ENCODE measurements at places on chromosomes 11 and 22.

- H3K4me1 ChIP-seq: no peaks in the 10 kb centered on the region
- no peaks in the 10 kb centered on the region for H3K36me3 ChIP-seq
- H3K4me3 ChIP-seq: no peak overlapping the region
- H3K27me3 ChIP-seq: peaks cover 47% of the 10 kb centered on the region
- DNase-seq: peak; percentile 63
These were observed 3.3 kb upstream of the SHISA8 start for GRCh38 chr22:41917903-41918791.

DNA sequence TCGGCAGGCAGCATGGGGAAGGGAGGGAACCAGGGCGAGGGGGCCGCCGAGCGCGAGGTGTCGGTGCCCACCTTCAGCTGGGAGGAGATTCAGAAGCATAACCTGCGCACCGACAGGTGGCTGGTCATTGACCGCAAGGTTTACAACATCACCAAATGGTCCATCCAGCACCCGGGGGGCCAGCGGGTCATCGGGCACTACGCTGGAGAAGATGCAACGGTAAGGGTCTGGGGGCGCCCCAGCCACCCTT lies 204 bp downstream of the FADS2 start:
- DNase-seq: no peak
- peak overlapping the region; percentile 43 for H3K27ac ChIP-seq
- H3K27me3 ChIP-seq: no peaks in the 10 kb centered on the region
- peak overlapping the region; percentile 72 for H3K4me3 ChIP-seq
- H3K36me3 ChIP-seq: no peaks in the 10 kb centered on the region

- H3K27ac ChIP-seq: no peak overlapping the region
- DNase-seq: no peak
- no peak overlapping the region for H3K4me3 ChIP-seq
- H3K36me3 ChIP-seq: no peaks in the 10 kb centered on the region
These were observed 63.6 kb downstream of the PAK1 start for GRCh38 chr11:77410076-77410827.

DNA sequence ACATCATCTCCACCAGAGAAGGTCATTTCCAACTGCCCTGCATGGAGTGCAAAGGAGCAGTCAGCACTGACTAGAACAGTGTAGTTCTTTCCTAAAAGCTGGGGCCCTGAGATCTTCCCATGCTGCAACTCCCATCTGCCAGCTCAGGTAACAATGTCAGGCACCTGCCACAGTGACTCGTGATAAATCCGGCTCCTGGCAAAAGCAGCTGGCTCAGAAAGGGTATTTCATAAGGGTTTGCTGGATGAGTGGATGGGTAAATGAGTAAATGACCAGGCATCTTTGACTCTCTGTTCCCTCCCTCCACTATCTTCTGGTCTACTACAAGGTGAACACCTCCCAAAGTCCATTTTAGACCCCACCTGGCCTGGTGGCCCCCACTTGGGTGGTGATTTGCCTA lies 403.6 kb downstream of the NXPE2 start:
- no peak overlapping the region for H3K4me3 ChIP-seq
- H3K36me3 ChIP-seq: no peaks in the 10 kb centered on the region
- H3K4me1 ChIP-seq: no peaks in the 10 kb centered on the region
- H3K27me3 ChIP-seq: no peaks in the 10 kb centered on the region

GRCh38 chr11:75389276-75389605 lies 10.1 kb upstream of the RPS3 start:
- H3K27me3 ChIP-seq: peaks cover 4% of the 10 kb centered on the region
- peak; percentile 53 for DNase-seq
- no peak overlapping the region for H3K4me3 ChIP-seq

- no peaks in the 10 kb centered on the region for H3K36me3 ChIP-seq
- no peak overlapping the region for H3K27ac ChIP-seq
- DNase-seq: no peak
- H3K27me3 ChIP-seq: peaks cover 18% of the 10 kb centered on the region
These were observed 13.8 kb downstream of the JAML start for GRCh38 chr11:118211006-118211405.

DNA sequence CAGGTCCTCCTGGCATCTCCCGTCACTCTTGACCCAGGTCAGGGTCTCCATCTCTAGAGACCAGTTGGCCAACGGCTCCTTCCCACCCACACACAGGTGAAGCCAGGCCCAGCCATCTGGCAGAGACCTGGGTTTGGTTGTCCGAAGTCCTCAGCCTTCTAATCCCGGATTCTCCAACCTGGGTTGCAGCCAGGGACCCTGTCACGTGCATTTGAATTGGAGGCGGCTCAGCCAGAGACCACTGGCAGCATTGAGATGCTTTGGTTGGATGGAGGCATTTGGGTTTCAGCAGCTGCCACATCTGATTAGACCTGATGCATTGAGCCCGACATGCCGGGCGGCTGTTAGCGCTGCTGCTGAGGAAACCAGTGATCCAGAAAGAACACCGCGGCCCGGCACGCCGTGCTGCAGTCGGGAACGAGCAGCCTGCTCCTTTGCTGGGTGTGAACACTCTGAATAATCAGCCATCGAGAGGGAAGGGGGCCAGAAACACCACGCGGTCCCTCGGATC lies 163.2 kb downstream of the BRD1 start:
- H3K27me3 ChIP-seq: no peaks in the 10 kb centered on the region
- no peaks in the 10 kb centered on the region for H3K4me1 ChIP-seq
- no peak overlapping the region for H3K27ac ChIP-seq
- DNase-seq: no peak

DNA sequence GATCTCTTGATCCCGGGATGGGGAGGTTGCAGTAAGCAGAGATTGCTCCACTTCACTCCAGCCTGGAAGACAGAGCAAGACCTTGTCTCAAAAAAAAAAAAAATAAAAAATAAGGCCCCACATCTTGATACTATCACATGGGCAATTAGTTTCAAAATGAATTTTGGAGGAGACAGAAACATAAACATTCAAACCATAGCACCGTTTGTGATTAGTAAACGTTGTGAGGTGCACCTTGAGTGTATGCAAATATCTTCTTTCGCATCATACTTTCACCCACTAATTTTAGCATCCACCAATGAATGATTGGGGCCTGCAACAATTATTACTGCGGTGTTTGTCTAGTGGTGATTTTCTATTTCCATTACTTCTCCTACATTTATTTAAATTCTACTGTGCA lies 11.0 kb upstream of the SPDYC start:
- 0 out of 2 replicates have a peak, but pooled peaks cover 2% of the 10 kb centered on the region for H3K27me3 ChIP-seq
- no peaks in the 10 kb centered on the region for H3K4me1 ChIP-seq
- H3K4me3 ChIP-seq: no peak overlapping the region
- H3K27ac ChIP-seq: no peak overlapping the region

- H3K27me3 ChIP-seq: no peaks in the 10 kb centered on the region
- no peak overlapping the region for H3K27ac ChIP-seq
- peaks cover 7% of the 10 kb centered on the region for H3K4me1 ChIP-seq
These were observed 99.2 kb upstream of the FGF3 start for GRCh38 chr11:69918231-69918937.

DNA sequence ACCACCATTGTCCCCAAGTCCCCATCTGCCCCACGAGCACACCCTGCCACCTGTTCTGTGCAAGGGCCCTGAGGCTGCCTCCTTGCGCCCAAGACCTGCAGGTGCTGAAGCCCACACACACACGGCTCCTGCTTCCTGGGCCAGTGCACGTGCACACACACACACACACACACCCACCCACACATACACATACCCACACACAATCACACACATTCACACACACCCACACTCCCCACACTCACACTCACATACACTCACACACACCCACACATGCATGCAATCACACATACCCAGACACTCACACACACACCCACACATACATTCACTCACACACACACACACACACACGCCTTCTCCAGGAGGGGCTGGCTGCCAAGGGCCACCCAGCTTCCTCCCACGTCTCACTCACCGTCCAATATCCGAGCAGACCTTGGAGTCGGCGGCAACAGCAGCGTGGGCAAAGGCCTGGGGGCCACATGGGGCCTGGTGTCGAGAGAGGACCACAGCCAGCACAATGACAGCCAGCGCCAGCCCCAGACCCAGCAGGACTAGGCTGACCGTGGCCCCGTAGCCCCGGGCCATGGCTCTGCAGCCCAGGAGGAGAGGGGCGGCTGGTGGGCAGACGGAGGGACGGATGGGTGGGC lies 616 bp downstream of the GGT5 start:
- peak overlapping the region; percentile 13 for H3K4me3 ChIP-seq
- H3K27ac ChIP-seq: peak overlapping the region; percentile 89
- peak; percentile 52 for DNase-seq
- peaks cover 39% of the 10 kb centered on the region for H3K4me1 ChIP-seq
- H3K36me3 ChIP-seq: no peaks in the 10 kb centered on the region
- H3K27me3 ChIP-seq: no peaks in the 10 kb centered on the region

DNA sequence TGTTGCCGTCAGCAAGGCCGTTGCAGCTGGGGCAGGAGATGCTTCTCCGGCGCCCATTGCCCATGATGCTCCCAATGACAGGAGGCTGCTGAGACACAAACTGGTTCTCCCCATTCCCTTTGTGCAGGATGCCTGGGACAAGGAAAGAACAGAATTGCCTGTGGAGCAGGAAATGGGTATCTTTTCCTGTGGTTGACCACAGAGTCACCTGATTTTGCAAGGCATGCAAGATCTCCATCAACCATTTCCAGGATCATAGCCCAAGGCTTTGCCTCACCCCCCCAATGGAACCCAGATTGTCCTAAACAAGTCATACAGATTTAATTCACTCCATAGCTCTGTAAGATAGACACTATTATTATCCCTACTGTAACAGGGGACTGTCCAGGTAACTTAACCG lies 148.1 kb upstream of the NARS2 start:
- no peak overlapping the region for H3K4me3 ChIP-seq
- peaks cover 12% of the 10 kb centered on the region for H3K36me3 ChIP-seq
- no peaks in the 10 kb centered on the region for H3K27me3 ChIP-seq
- no peaks in the 10 kb centered on the region for H3K4me1 ChIP-seq

DNA sequence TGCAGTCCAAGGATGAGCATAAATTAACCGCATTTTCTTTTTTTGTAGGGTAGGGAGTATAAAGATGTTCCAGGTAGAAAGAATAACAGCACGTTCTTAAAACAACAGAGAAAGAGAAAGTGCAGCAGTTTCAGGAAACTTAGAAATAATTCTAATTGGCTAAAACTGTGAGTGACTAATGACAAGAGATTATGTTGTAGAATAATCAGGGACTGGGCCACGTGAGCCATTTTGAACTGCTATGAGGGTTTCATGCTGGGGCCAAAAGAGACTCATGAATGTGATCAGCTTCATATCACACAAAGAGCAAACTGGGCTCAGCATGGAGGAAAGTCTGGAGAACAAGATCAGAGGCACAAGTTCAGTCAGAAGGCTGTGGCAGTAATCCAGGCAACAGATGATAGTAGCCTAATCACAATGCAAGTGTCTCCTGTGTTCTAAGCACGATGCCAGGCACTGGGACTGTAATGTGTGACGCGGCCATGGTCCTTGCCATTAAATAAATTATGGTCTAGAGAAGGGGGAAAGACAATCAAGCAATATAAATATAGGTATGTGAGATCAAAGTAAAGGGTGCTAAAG lies 17.9 kb downstream of the CWF19L2 start:
- no peak for DNase-seq
- H3K27me3 ChIP-seq: no peaks in the 10 kb centered on the region
- no peak overlapping the region for H3K4me3 ChIP-seq
- H3K4me1 ChIP-seq: no peaks in the 10 kb centered on the region

GRCh38 chr11:20464518-20464917 lies 77.0 kb downstream of the PRMT3 start:
- H3K4me3 ChIP-seq: no peak overlapping the region
- no peak for DNase-seq
- no peaks in the 10 kb centered on the region for H3K36me3 ChIP-seq
- peaks cover 2% of the 10 kb centered on the region for H3K4me1 ChIP-seq

DNA sequence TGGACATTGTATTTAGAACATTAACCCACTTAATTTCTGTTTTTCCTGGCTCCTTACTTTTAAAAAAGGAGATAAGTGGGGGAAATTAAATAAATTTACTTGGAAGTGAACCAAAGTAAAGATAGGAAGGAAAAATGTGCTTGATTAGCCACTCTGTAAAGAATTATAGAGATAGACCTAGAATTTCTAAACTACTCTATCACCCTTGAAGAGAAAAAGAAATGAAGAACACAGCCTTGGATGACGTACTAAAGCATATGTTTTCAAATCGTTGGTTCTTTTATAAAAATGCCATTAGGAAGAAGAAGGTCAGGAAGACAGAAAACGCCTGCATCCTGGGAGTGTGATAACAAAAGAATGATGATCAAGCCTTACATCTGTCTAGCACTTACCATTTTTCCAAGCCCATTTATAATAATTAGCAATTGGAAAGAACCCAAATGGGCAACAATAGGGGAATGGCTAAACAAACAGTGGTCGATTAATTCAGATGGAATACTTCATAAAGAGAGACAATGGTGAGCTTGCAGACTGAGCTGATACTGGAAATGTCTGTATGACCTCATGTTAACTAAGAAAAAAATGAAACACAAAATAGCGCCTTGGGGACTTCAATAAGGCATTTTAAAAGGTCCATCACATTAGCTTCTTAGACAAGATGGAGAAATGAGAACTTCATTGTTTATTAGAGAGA lies 81.0 kb upstream of the LRRC55 start:
- no peak overlapping the region for H3K4me3 ChIP-seq
- H3K36me3 ChIP-seq: no peaks in the 10 kb centered on the region
- H3K4me1 ChIP-seq: no peaks in the 10 kb centered on the region
- H3K27ac ChIP-seq: no peak overlapping the region

GRCh38 chr11:7643314-7643713 lies 30.0 kb downstream of the CYB5R2 start:
- no peaks in the 10 kb centered on the region for H3K27me3 ChIP-seq
- no peak for DNase-seq
- no peaks in the 10 kb centered on the region for H3K36me3 ChIP-seq
- no peaks in the 10 kb centered on the region for H3K4me1 ChIP-seq

DNA sequence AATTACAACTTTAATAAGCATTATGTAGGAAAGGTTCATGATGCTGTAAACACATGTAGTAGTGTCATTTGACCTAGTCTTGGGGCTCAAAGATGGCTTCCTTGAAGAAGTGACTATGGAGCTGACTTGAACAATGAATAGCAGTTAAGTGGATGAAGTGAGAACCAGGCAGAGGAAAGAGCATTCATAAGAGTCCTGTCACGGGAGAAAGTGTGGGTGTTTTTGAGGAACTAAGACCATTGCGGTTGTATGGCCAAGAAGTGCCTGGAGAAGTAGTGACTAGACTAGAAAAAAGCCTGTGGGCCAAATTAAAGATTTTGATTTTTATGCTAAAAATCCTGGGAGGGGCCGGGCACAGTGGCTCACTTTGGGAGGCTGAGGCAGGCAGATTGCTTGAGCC lies 7.2 kb upstream of the IL18BP start:
- no peak overlapping the region for H3K27ac ChIP-seq
- H3K4me3 ChIP-seq: no peak overlapping the region
- DNase-seq: no peak
- H3K36me3 ChIP-seq: peaks cover 8% of the 10 kb centered on the region

DNA sequence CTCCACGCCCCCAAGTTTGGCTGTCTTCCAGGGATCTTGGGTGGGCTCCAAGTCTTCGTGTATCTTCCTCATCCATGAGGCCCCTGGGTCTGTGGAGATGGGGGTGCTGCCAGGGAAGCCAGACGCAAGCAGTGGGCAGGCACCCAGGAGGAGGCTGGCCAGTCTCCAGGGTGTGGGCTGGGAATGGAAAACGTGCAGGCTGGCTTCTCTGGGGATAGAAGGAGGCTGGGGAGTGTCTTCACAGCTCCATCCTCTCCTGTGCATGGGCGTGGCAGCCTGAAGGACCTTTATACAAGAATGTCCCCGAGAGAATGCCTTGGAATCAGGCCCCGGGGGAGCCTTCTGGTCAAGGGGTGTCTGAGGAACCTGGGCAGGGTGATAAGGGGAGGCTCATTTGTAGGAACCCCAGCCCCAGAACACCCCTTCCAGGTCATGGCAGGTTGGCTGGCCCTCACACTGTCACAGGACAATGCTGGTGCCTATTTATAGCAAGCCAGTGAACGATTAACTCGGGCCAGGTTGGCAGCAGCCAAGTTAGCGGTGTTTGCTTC lies 14.0 kb downstream of the SGSM1 start:
- no peak overlapping the region for H3K27ac ChIP-seq
- H3K27me3 ChIP-seq: peaks cover 5% of the 10 kb centered on the region
- H3K36me3 ChIP-seq: no peaks in the 10 kb centered on the region
